Thoracic aorta (tissue), 2 donors: ENCODE measurements at places on chromosomes 1 and 21.

DNA sequence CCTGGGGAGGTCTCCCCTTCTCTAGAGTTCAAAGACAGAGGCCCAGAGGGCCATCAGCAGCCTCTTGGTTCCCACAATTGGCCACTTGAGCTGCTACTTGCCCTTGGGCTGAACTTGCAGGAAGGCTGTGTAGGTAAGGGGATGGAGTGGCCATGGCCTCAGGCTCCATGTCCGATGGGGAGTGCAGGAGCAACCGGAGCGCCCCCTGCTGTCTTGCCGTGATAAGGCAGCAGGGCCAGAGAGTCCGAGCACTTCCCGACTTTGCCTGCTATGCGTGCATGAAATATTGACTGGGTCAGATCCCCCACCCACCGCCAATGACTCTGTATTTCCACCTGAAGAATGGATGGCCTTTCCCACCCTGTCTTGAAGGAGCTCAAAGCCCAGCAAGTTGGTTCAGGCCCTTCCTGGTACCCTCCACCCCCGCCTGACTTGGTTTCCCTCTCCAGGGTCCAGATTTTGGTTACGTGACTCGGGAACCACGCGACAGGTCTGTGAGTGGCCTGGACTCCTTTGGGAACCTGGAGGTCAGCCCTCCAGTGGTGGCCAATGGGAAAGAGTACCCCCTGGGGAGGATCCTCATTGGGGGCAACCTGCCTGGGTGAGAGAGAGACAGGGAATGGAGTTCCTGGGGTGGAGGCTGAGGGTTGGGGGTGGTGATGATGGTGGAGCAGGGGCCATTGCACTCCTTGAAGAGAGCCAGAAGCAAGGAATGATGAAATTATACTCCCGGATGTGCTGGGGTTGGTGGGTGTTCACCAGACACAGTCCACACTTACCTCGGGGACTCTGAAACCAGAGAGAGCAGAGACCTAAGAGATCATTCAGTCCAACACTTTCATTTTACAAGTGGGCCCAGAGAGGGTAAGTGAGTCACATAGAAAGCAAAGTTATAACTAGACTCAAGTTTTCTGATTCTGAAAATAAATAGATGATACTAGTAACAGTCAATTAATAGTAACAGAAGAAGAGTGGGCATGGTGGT lies 25.6 kb downstream of the PADI3 start:
- no peaks in the 10 kb centered on the region for H3K27me3 ChIP-seq
- no peaks in the 10 kb centered on the region for H3K4me1 ChIP-seq
- H3K27ac ChIP-seq, result no peak overlapping the region
- H3K36me3 ChIP-seq, result no peaks in the 10 kb centered on the region
- H3K4me3 ChIP-seq, result no peak overlapping the region

DNA sequence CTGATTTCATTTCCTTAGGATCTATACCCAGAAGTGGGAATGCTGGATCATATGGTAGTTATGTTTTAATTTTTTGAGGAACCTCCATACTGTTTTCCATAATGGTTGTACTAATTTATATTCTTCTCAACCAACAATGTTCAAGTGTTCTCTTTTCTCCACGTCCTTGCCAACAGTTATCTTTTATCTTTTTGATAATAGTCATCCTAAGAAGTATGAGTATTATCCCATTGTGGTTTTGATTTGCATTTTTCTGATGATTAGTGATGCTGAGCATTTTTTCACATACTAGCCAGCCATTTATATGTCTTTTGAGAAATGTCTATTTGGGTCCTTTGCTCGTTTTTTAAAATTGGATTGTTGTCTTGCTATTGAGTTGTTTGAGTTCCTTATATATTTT lies 38.5 kb downstream of the ABCD3 start:
- peaks cover 4% of the 10 kb centered on the region for H3K36me3 ChIP-seq
- H3K4me1 ChIP-seq, result no peaks in the 10 kb centered on the region
- H3K4me3 ChIP-seq, result no peak overlapping the region
- no peaks in the 10 kb centered on the region for H3K27me3 ChIP-seq
- no peak overlapping the region for H3K27ac ChIP-seq

- no peak overlapping the region for H3K27ac ChIP-seq
- H3K4me3 ChIP-seq, result no peak overlapping the region
- no peaks in the 10 kb centered on the region for H3K36me3 ChIP-seq
- no peaks in the 10 kb centered on the region for H3K4me1 ChIP-seq
- DNase-seq, result no peak
These were observed 46.5 kb upstream of the PRELP start for GRCh38 chr1:203428981-203429599.

GRCh38 chr1:91513160-91513559 lies 12.5 kb downstream of the CDC7 start:
- H3K4me3 ChIP-seq, result no peak overlapping the region
- no peaks in the 10 kb centered on the region for H3K27me3 ChIP-seq
- DNase-seq, result no peak
- no peak overlapping the region for H3K27ac ChIP-seq
- no peaks in the 10 kb centered on the region for H3K4me1 ChIP-seq
- no peaks in the 10 kb centered on the region for H3K36me3 ChIP-seq

GRCh38 chr21:37130971-37131370 lies 57.9 kb downstream of the TTC3 start:
- no peak overlapping the region for H3K27ac ChIP-seq
- peaks cover 45% of the 10 kb centered on the region for H3K36me3 ChIP-seq
- no peaks in the 10 kb centered on the region for H3K27me3 ChIP-seq
- no peak for DNase-seq

GRCh38 chr1:201409440-201409839 lies 10.3 kb upstream of the LAD1 start:
- DNase-seq, result no peak
- no peaks in the 10 kb centered on the region for H3K4me1 ChIP-seq
- H3K27me3 ChIP-seq, result no peaks in the 10 kb centered on the region
- no peak overlapping the region for H3K4me3 ChIP-seq
- H3K36me3 ChIP-seq, result no peaks in the 10 kb centered on the region
- no peak overlapping the region for H3K27ac ChIP-seq

- no peak overlapping the region for H3K27ac ChIP-seq
- no peaks in the 10 kb centered on the region for H3K27me3 ChIP-seq
- no peak for DNase-seq
- peaks cover 40% of the 10 kb centered on the region for H3K4me1 ChIP-seq
These were observed 24.5 kb upstream of the TBX19 start for GRCh38 chr1:168256164-168256563.

GRCh38 chr1:22628698-22629444 lies 7.6 kb upstream of the C1QA start:
- no peak overlapping the region for H3K27ac ChIP-seq
- DNase-seq, result no peak
- no peaks in the 10 kb centered on the region for H3K27me3 ChIP-seq

DNA sequence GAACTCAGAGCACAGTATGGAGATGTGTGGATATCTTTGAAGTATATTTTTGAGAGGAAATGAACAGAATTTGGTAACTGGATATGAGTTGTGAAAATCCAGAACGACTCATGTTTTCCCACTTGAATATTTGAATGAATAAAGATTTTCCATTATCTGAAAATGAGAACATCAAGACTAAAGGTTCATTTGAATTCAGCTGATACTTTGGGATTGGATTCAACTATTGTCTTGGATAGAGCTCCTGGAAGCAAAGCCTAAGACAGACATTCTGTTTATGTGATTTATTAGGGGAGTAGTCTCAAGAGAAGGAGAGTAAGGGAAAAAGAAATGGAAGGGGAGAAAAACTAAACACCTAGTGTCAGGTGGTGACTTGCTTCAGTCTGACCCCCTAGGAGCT lies 256.0 kb upstream of the LYPLAL1 start:
- no peaks in the 10 kb centered on the region for H3K27me3 ChIP-seq
- H3K36me3 ChIP-seq, result no peaks in the 10 kb centered on the region
- H3K4me1 ChIP-seq, result no peaks in the 10 kb centered on the region
- no peak for DNase-seq

DNA sequence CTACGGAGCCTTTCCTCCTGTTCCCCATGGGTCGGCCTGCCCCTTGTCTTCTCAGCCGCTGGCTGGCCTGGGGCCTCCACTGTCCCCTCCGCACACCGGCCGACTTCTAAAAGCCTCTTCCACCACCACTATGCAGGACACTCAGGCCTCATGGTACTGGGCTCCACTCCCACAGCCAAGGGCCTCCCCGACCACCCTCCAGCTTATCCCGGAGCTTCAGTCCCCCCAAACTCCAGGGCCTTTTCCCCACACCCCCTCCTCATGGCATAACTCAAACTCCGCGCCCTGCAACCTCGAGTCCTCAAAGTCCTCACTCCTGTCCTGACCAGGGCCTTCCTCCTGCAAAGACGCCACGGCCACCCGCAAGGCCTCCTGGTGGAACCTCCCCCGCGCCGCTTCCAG lies 2.0 kb downstream of the LRRC41 start:
- peaks cover 15% of the 10 kb centered on the region for H3K36me3 ChIP-seq
- peak overlapping the region; percentile 92 for H3K4me3 ChIP-seq
- peak overlapping the region; percentile 100 for H3K27ac ChIP-seq
- H3K4me1 ChIP-seq, result peaks cover 49% of the 10 kb centered on the region

- H3K36me3 ChIP-seq, result no peaks in the 10 kb centered on the region
- no peak overlapping the region for H3K4me3 ChIP-seq
- no peak for DNase-seq
- no peaks in the 10 kb centered on the region for H3K27me3 ChIP-seq
- no peaks in the 10 kb centered on the region for H3K4me1 ChIP-seq
- H3K27ac ChIP-seq, result no peak overlapping the region
These were observed 321.1 kb downstream of the KCTD3 start for GRCh38 chr1:215888159-215888558.

GRCh38 chr1:55639526-55639925 lies 424.4 kb upstream of the USP24 start:
- no peak for DNase-seq
- no peaks in the 10 kb centered on the region for H3K36me3 ChIP-seq
- H3K27ac ChIP-seq, result peak overlapping the region; percentile 5
- peaks cover 50% of the 10 kb centered on the region for H3K4me1 ChIP-seq
- H3K27me3 ChIP-seq, result no peaks in the 10 kb centered on the region
- no peak overlapping the region for H3K4me3 ChIP-seq

GRCh38 chr1:118993700-118994026 lies 5.5 kb upstream of the TBX15 start:
- peaks cover 22% of the 10 kb centered on the region for H3K27me3 ChIP-seq
- H3K36me3 ChIP-seq, result no peaks in the 10 kb centered on the region
- H3K4me3 ChIP-seq, result no peak overlapping the region

GRCh38 chr21:41446586-41446985 lies 20.5 kb downstream of the MX1 start:
- H3K4me1 ChIP-seq, result no peaks in the 10 kb centered on the region
- no peak overlapping the region for H3K27ac ChIP-seq
- no peaks in the 10 kb centered on the region for H3K27me3 ChIP-seq
- H3K36me3 ChIP-seq, result peaks cover 51% of the 10 kb centered on the region

GRCh38 chr1:181324797-181325616 lies 158.3 kb upstream of the CACNA1E start:
- no peaks in the 10 kb centered on the region for H3K27me3 ChIP-seq
- H3K36me3 ChIP-seq, result no peaks in the 10 kb centered on the region
- H3K4me3 ChIP-seq, result no peak overlapping the region
- H3K27ac ChIP-seq, result no peak overlapping the region
- DNase-seq, result no peak
- H3K4me1 ChIP-seq, result no peaks in the 10 kb centered on the region

GRCh38 chr21:40173816-40174215 lies 306.6 kb downstream of the PCP4 start:
- H3K27ac ChIP-seq, result no peak overlapping the region
- DNase-seq, result no peak
- no peaks in the 10 kb centered on the region for H3K4me1 ChIP-seq

DNA sequence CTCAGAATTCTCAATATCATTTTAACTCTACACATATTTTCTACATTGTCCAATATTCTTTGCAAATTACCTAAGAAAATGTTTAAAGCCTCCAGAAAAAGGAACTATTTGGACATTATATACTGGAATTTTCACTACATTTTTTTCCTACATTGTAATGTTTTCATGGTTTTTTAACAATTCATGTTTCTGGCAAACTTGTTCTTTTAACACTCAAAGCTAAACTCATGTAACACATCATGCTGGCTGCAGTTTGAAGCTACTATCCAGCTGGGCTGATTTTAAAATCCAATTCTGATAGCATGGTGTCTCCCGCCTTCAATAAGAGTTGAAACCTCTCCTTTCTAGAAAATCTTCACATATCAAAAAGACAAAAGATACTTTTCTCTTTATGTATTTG lies 52.0 kb downstream of the TGFBR3 start:
- no peaks in the 10 kb centered on the region for H3K27me3 ChIP-seq
- H3K36me3 ChIP-seq, result no peaks in the 10 kb centered on the region
- peaks cover 7% of the 10 kb centered on the region for H3K4me1 ChIP-seq
- DNase-seq, result no peak
- H3K4me3 ChIP-seq, result no peak overlapping the region

DNA sequence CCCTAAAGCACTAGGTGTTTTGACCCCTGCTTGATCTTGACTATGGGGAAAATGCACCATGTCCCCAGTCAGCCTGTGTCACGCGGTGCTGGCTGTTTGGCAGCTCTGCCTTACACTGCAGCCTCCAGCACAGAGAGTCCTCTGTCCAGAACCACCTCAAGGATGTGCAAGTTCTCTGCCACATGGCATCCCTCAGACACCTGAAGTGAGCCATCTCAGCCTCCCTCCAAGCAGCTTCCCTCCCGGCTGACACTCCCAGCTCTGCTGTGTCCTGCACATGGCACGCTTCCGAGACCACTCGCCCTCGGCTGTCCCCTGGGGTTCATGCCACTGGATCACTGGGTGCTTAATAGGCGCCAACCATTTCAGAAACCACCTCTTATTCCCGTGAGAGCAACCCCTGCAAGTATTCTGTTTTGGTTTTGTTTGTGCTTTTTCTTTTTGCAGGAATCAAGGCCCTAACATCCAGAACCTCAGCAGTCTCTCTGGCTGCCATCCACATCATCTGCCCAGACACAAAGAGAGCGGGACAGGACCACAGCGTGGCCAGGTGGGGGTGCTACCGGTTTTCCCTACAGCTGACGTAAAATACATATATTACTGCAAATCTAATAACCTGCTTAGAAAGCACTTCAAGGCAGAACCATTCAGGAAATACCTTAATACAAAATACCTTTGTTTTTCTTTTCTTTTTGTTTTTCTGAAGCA lies 45.7 kb downstream of the CAPZB start:
- no peaks in the 10 kb centered on the region for H3K27me3 ChIP-seq
- peak overlapping the region; percentile 88 for H3K27ac ChIP-seq
- peak overlapping the region; percentile 3 for H3K4me3 ChIP-seq
- no peaks in the 10 kb centered on the region for H3K36me3 ChIP-seq
- peaks cover 100% of the 10 kb centered on the region for H3K4me1 ChIP-seq

DNA sequence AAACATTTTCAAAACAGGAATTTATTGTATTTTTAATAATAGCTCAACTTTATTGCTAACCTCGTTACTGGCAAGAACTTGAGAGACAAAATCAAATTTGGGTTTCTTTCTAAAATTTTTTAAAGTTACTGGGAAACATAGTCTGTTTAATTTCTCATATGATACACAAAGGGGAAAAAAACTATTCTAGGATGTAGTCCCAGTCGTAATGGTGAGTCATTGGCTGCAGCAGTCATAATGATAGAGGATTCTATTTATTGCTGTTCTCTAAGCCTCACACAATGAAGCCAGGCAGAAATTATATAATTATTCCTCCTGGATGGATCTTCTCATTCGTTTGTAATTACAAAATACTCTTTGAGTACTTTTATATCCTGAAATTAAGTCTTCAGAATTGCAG lies 326.5 kb upstream of the SGIP1 start:
- H3K4me3 ChIP-seq, result no peak overlapping the region
- no peak for DNase-seq
- no peaks in the 10 kb centered on the region for H3K36me3 ChIP-seq
- H3K27ac ChIP-seq, result no peak overlapping the region
- no peaks in the 10 kb centered on the region for H3K27me3 ChIP-seq
